ENCODE measurements at places on chromosomes 2 and 18. TPM values are rescaled to one million over a fixed set of nuclear protein-coding genes. Genes with fewer than 3 reads are reported as not detected.

CGREF1 gene
- 7.0 TPM for total RNA-seq

COL4A3 gene
- total RNA-seq = 16.2 TPM

FIGN gene
- total RNA-seq = 1.3 TPM

ZNF804A gene
- 0.25 TPM for total RNA-seq
